BJ (cell line): ENCODE measurements at places on chromosomes 1 and 21. TPM values are rescaled to one million over a fixed set of nuclear protein-coding genes. Genes with fewer than 3 reads are reported as not detected.

The SPRR5 gene
- not detected in 2 replicates for polyA plus RNA-seq

The AADACL4 gene
- 0.20 and 0.21 TPM in 2 replicates for polyA plus RNA-seq

The BMP8B gene
- polyA plus RNA-seq: 0.01 TPM in 2 replicates

The COL24A1 gene
- 0.28 and 0.59 TPM in 2 replicates for polyA plus RNA-seq

The PALMD gene
- polyA plus RNA-seq: 0.06 and 0.10 TPM in 2 replicates

The SMG5 gene
- polyA plus RNA-seq: 22.8 and 32.6 TPM in 2 replicates

The AMY1A gene
- polyA plus RNA-seq: not detected in 2 replicates

The SDHC gene
- polyA plus RNA-seq: 275 and 315 TPM in 2 replicates

The BEND5 gene
- not detected in 2 replicates for polyA plus RNA-seq

The PTPRU gene
- 12.8 and 19.8 TPM in 2 replicates for polyA plus RNA-seq

The BCL10 gene
- polyA plus RNA-seq: 7.8 and 11.6 TPM in 2 replicates

The SPRR1B gene
- polyA plus RNA-seq: not detected in 2 replicates

The PYHIN1 gene
- polyA plus RNA-seq: not detected in 2 replicates

The LRRC53 gene
- polyA plus RNA-seq: not detected in 2 replicates

The LMOD1 gene
- polyA plus RNA-seq: 67.8 and 112 TPM in 2 replicates

The DMBX1 gene
- polyA plus RNA-seq: not detected in 2 replicates

The ZNF648 gene
- polyA plus RNA-seq: not detected in 2 replicates

The DFFA gene
- 33.2 and 33.8 TPM in 2 replicates for polyA plus RNA-seq

The CXADR gene
- polyA plus RNA-seq: 0.01 and 0.02 TPM in 2 replicates

The NR1I3 gene
- polyA plus RNA-seq: not detected in 2 replicates

The CBR1 gene
- 105 and 157 TPM in 2 replicates for polyA plus RNA-seq

The SLC44A5 gene
- 0.07 TPM in 2 replicates for polyA plus RNA-seq

The SLC45A1 gene
- polyA plus RNA-seq: 0.44 and 1.4 TPM in 2 replicates

The SRP9 gene
- polyA plus RNA-seq: 250 and 272 TPM in 2 replicates

The TMEM82 gene
- not detected in 2 replicates for polyA plus RNA-seq

The TMEM52 gene
- 0.28 and 1.0 TPM in 2 replicates for polyA plus RNA-seq

The ERG gene
- polyA plus RNA-seq: not detected in 2 replicates

The CFAP74 gene
- not detected in 2 replicates for polyA plus RNA-seq

The GNL2 gene
- 43.6 and 54.5 TPM in 2 replicates for polyA plus RNA-seq

The RHCE gene
- 0.49 and 0.59 TPM in 2 replicates for polyA plus RNA-seq

The TMEM81 gene
- polyA plus RNA-seq: 1.5 and 2.1 TPM in 2 replicates

The CFAP107 gene
- 0.04 and 0.23 TPM in 2 replicates for polyA plus RNA-seq

The KPRP gene
- not detected in 2 replicates for polyA plus RNA-seq

The CYP4Z1 gene
- not detected in 2 replicates for polyA plus RNA-seq

The LRIG2 gene
- 5.3 and 7.1 TPM in 2 replicates for polyA plus RNA-seq

The CAMK2N1 gene
- polyA plus RNA-seq: 23.5 and 40.2 TPM in 2 replicates

The PLEKHG5 gene
- polyA plus RNA-seq: 3.2 and 4.3 TPM in 2 replicates

The REG4 gene
- polyA plus RNA-seq: not detected in 2 replicates

The FAM78B gene
- polyA plus RNA-seq: 0.09 and 0.25 TPM in 2 replicates

The SPRR1A gene
- polyA plus RNA-seq: not detected in 2 replicates

The LAMC1 gene
- 349 and 360 TPM in 2 replicates for polyA plus RNA-seq

The HCN3 gene
- 1.8 and 4.0 TPM in 2 replicates for polyA plus RNA-seq
